ENCODE measurements at places on chromosomes 5 and 9. TPM values are rescaled to one million over a fixed set of nuclear protein-coding genes. Genes with fewer than 3 reads are reported as not detected.
A peak's percentile ranks its signal among the peaks of the same experiment; 100 is the strongest.

The TMEM252 gene
- total RNA-seq: not detected

The HTR1A gene
- not detected for total RNA-seq

The IL4 gene
- not detected for total RNA-seq

The SNX24 gene
- total RNA-seq: 8.8 TPM

The SPOCK1 gene
- 404 TPM for total RNA-seq

GRCh38 chr5:33362915-33363314 is 77.8 kb upstream of the TARS1 start:
- H3K4me3 ChIP-seq: no peak overlapping the region
- peak overlapping the region; percentile 50 for H3K27ac ChIP-seq
- H3K36me3 ChIP-seq: no peaks in the 10 kb centered on the region
- no peaks in the 10 kb centered on the region for H3K27me3 ChIP-seq
- H3K4me1 ChIP-seq: peaks cover 33% of the 10 kb centered on the region

DNA sequence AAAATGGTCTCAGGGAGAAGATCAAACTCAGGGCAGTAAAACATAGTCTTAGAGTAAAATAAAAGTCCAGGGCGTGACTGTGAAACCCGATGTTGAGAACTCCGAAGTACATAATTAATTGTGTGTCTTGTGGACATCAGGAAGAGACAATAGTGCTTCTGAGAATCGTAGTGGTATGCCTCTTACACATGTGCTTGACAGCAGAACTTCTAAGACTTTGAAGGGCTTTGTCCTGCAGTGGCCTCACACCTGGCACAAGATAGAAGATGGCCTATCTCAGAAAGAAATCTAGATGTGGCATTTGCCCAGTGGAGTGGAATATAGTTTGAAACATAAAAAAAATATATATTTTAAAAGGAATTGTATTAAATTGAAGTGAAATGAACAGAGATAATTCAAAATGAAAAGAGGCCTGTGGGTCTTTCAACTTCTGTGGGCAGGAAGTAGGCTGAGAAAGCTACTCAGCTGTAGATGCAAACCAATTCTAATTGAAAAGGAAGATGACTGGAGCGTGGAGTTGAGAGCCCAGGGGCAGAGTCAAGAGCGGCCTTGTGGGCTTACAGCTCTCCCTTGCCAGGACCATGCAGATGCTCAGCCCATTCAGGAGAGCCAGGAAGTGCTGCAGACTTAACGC is 468.4 kb downstream of the KDM4C start:
- no peak for DNase-seq
- no peak overlapping the region for H3K27ac ChIP-seq
- H3K36me3 ChIP-seq: no peaks in the 10 kb centered on the region
- H3K4me1 ChIP-seq: no peaks in the 10 kb centered on the region

GRCh38 chr5:83036991-83037575 is 40.1 kb downstream of the TMEM167A start:
- no peak overlapping the region for H3K4me3 ChIP-seq
- no peaks in the 10 kb centered on the region for H3K27me3 ChIP-seq
- DNase-seq: no peak
- no peak overlapping the region for H3K27ac ChIP-seq
- H3K36me3 ChIP-seq: no peaks in the 10 kb centered on the region

DNA sequence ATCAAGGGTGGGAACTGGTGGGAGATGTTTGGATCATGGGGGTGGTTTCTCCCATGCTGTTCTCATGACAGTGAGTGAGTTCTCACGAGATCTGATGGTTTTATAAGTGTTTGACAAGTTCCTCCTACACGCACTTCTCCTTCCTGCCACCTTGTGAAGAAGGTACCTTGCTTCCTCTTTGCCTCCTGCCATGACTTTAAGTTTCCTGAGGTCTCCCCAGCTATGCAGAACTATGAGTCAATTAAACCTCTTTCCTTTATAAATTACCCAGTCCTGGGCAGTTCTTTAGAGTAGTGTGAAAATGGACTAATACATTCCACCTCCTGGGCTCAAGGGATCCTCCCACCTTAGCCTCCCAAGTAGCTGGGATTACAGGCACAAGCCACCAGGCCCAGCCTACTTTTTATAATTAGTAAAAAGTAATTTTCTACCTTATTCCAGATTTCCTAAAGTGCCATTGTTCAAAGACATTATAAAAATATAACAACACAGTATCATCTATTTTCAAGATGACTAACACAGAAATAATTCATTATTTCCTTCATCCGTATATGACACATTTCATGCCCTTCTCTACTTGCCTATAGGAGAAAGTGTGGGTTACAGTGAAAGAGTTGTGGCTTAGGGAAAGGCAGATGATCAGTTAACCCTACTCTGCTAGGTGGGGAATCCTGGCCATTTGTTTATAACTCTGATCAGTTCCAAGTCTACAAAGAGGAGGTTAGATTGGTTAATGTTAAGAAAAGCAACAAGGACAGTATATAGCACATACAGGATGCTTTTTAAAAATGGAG is 99.9 kb downstream of the TTC39B start:
- H3K27me3 ChIP-seq: no peaks in the 10 kb centered on the region
- no peak overlapping the region for H3K4me3 ChIP-seq
- H3K27ac ChIP-seq: no peak overlapping the region
- no peak for DNase-seq

DNA sequence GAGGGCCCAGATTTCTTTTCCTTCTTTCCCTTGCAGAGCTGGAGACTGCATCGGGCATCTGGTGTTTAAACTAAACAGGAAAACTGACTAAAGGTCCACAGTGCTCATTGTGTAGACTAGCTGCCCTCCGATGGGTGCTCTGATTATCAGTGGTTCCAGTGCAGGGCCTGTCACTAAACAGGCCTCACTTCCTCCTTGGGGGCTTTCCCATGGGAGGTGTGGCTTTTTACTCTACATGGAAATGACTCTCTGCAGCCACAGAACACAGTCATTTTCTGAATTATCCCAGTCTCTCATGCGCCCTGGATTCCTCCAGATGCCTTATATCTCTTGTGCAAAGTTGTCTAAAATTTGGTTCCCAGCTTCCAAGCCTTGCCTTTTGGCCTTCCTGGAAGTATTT is 199.2 kb downstream of the TRIO start:
- H3K27me3 ChIP-seq: no peaks in the 10 kb centered on the region
- H3K4me3 ChIP-seq: no peak overlapping the region
- H3K36me3 ChIP-seq: peaks cover 8% of the 10 kb centered on the region
- DNase-seq: peak; percentile 77
- peaks cover 19% of the 10 kb centered on the region for H3K4me1 ChIP-seq
- H3K27ac ChIP-seq: peak overlapping the region; percentile 4

GRCh38 chr9:78923966-78924659 is 627.2 kb downstream of the PSAT1 start:
- DNase-seq: no peak
- no peaks in the 10 kb centered on the region for H3K4me1 ChIP-seq

GRCh38 chr9:92712767-92713166 is 42.8 kb upstream of the IPPK start:
- H3K36me3 ChIP-seq: peaks cover 10% of the 10 kb centered on the region
- no peaks in the 10 kb centered on the region for H3K27me3 ChIP-seq
- H3K4me3 ChIP-seq: no peak overlapping the region
- peaks cover 10% of the 10 kb centered on the region for H3K4me1 ChIP-seq

DNA sequence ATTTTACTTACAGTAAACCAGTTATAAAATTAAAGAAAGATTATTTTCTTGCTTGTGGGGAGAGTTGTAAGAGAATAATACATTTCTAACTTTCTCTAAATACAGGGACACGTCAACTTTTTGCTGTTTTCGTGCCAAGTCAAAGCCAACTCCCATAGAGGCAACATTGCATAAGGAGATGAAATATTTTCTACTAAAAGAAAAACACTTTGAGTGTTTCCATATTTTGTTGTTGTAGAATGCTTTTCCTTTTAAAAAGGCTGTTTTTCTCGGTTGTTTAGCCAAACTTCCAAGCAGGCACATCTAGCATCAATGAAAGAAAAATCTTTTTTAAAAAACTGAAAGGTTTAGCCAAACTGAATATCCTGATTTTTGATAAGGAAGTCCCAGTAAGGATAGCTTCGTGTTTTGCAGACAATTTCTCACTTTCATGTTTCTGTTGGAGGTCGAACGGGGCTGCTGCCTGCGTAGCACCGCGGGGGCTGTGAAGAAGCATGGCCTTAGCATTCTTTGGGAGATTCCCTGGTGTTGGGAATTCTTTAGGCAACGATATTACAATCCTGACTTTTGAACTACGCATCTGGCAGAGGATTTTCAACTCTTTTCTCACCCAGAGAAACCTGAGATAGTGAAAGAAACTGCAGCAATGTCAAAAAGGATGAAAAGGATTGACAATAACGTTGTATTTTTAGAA is 108.1 kb upstream of the FBXL7 start:
- H3K27ac ChIP-seq: no peak overlapping the region
- no peaks in the 10 kb centered on the region for H3K27me3 ChIP-seq
- H3K36me3 ChIP-seq: no peaks in the 10 kb centered on the region
- H3K4me1 ChIP-seq: no peaks in the 10 kb centered on the region
- DNase-seq: no peak

DNA sequence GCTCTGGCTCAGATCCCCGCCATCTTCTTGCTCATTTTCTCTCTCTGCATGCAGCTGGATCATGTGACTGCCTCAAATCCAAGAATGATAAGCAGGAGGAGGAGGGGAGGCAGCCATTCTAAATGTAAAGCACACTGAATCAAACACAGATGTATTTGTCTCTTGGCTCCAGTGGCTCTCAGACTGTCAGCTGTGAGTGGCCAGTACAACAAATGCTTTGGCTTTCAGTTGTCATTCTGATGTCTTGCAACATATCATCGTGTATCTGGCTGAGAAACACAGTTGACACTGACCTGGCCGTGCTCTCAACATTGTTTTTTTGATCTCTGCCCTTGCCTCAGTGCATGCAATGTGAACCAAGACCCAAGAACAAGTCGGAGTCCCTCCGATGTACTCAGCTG is 233.1 kb downstream of the ADAMTSL1 start:
- no peak overlapping the region for H3K27ac ChIP-seq
- no peak for DNase-seq
- H3K27me3 ChIP-seq: no peaks in the 10 kb centered on the region
- no peaks in the 10 kb centered on the region for H3K4me1 ChIP-seq
- H3K4me3 ChIP-seq: no peak overlapping the region

- DNase-seq: no peak
- no peaks in the 10 kb centered on the region for H3K27me3 ChIP-seq
- H3K4me1 ChIP-seq: no peaks in the 10 kb centered on the region
- no peak overlapping the region for H3K27ac ChIP-seq
- H3K36me3 ChIP-seq: no peaks in the 10 kb centered on the region
Observed at GRCh38 chr9:106111039-106111730, 416.8 kb downstream of the TMEM38B start.

DNA sequence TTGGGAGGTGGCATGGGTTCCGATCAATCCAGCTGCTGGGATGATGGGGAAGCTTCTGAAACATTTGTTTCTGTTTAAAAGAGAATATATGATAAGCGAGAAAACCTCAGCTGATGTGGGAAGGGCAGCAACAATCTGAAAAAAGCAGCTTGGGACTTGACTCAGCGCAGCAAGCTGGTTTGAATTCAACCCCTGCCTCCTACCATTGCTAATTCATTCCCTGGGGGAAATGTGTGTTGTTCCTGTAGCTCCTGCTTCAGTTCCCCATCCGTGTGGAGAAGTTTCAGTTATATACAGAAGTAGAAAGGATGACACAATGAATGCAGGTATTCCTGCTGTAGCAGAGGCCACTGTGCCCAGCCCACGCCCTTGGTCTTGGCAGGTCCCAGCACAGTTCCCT is 145.1 kb downstream of the NXNL2 start:
- H3K27me3 ChIP-seq: no peaks in the 10 kb centered on the region
- no peaks in the 10 kb centered on the region for H3K36me3 ChIP-seq
- no peak overlapping the region for H3K4me3 ChIP-seq
- H3K27ac ChIP-seq: no peak overlapping the region
- DNase-seq: no peak

DNA sequence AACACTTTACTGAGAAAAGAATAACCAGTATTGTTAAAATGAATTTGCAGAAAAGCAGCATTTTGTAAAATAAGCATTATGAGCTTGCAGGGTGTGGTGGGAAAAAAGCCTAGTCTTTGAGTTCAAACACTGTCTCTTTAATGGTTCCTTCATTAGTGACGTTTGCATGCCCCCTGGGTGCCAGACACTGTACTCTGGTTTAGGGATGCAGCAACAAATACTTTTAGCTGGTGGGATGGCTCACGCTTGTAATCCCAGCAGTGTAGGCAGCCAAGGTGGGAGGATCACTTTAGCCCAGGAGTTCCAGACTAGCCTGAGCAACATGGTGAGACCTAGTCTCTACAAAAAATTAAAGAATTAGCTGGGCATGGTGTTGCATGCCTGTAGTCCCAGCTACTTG is 62.3 kb downstream of the MAST4 start:
- H3K4me3 ChIP-seq: no peak overlapping the region
- no peaks in the 10 kb centered on the region for H3K4me1 ChIP-seq
- H3K27ac ChIP-seq: no peak overlapping the region
- H3K36me3 ChIP-seq: no peaks in the 10 kb centered on the region

- no peaks in the 10 kb centered on the region for H3K36me3 ChIP-seq
- no peak for DNase-seq
- H3K27ac ChIP-seq: no peak overlapping the region
- no peaks in the 10 kb centered on the region for H3K27me3 ChIP-seq
- no peaks in the 10 kb centered on the region for H3K4me1 ChIP-seq
- H3K4me3 ChIP-seq: no peak overlapping the region
Observed at GRCh38 chr5:18702821-18703220, 1068.6 kb downstream of the TAF11L14 start.
